ENCODE measurements at places on chromosomes 2 and 18.
A peak's percentile ranks its signal among the peaks of the same experiment; 100 is the strongest.

DNA sequence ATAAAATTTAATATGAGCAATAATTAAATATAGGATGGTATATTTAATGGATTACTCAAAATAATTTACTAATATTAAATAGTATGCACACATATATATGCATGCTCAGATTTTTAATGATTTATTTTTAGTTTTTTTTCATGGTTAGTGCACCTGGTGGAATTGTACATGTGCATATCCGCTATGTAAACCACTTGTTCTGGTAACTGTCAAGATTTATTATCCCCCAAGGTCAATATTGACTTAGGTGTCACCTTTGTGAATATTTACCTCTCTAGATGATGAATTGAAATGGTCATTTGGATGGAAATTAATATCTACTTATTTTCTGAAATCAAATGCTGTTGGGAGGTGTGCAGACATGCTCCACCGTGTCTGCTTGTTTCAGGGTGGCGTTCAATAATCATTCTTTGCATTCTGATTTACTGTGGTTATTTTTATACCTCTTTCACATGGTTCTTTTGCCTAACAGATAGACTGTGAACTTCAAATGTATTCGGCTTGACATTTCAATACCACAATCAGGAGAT lies 14.7 kb downstream of the CNTNAP5 start:
- no peak for DNase-seq

DNA sequence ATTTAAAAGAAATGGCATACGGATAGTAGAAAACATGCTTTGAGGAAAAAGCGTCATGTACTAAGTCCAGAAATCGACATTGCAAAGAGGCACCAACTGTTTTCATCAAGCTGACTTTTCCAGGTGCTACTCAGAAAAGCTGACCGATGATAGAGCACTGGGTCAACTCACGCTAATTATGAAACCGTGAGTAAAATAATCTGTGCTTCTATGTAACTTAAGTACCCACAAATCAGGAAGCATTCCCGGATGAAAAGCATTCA lies 353 bp upstream of the NUP35 start:
- no peak for DNase-seq

- DNase-seq: no peak
Measured at GRCh38 chr2:164655750-164656149, 34.5 kb upstream of the GRB14 start.

- no peak for DNase-seq
Measured at GRCh38 chr2:102736110-102736409, 25.8 kb upstream of the TMEM182 start.

GRCh38 chr2:84515788-84516187 lies 510 bp upstream of the DNAH6 start:
- DNase-seq: peak; percentile 14
